ENCODE measurements at places on chromosomes 3 and 15.

- peak; percentile 18 for DNase-seq
These were observed 105.9 kb upstream of the HERC1 start for GRCh38 chr15:63939531-63940130.

DNA sequence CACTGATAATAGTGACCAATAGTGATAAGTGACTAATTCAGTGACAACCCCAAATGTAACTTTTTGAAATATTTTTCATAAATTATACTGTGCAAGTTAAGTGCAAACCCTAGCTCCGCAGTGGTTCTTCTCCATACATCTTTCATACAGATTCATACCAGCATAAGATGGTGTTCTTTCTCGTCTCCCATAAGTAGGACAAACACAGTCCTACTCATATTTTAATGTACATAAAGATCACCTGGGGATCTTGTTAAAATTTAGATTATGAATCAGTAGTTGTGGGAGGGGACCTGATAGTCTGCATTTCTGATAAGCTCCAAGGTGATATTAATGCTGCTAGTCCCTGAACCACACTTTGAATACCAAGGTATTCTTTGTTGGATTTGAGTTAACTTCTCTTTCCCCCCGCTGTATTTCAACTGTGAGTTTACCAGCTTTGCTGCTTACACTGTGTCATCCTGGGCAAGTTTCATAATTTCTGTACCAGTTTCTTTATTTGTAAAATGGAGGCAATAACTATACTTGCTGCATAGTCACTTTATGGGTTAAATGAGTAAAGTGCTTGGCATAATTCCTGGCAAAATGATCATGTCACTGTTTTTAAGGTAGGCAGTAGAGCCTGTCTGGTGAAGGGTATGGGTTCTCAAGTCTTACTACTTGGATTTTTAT is 34.7 kb upstream of the C3orf38 start:
- no peak for DNase-seq

GRCh38 chr3:101950510-101950909 is 101.2 kb downstream of the NFKBIZ start:
- DNase-seq = no peak

DNA sequence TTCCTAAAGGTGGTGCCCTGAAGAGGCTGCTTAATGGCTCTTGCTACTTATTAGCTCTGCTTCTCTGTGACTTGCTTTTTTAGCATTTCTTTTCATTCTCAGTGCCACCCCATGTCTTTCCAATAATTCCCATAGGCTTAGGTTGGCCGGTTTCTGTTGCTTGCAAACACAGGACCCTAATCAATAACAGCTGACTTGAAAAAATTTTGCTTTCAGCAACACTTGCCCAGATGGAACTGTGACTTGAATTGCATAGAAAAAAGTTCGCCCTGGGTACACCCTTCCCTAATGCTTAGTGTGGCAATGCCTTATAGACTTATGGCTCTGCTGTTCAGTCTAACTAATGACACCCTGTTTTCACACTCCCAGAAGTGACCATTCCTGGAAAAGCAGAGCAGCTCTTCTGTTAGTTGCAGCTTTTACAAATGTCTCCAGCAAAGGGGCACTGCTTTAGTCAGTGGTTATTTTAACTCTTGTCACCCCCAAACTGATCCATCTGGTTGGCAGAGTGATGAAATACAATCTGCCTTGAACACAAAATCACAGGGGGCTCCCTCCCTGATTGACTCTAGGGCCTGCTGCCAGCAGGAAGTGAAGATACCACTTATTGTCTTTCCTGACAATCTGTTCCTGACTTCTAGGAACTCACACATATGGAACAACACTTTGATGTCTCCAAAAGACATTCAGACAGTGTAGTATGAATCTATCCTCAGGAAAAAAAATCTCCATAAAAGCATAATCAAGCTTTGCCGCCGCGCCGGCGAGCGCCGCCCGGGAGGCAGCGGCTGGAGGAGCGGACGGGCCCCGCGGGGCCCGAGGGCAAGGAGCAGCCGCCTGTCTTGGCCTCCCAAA is 9.7 kb upstream of the SLMAP start:
- DNase-seq = no peak

DNA sequence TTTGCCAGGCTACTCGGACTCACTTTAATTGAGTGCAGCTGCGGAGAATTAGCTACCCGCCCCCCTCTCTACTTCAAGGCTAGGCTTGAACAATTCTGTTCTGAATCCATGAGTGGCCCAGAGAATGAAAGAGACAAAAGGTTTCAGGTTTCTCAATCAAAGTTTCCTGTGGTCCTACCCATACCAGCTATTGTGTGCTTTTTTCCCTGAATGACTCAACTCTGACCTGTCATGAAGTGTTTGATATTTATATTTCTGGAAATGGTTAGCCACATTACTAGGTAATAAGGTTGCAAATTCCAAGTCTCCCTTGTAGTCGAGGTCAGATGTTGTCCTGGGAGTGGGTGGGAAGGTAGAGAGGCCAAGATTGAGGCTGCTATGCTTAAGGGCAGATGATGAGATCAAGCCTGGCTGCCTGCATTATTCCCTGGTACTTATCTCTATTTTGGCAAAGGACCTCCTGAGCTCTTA is 392.7 kb upstream of the TBL1XR1 start:
- DNase-seq = no peak

DNA sequence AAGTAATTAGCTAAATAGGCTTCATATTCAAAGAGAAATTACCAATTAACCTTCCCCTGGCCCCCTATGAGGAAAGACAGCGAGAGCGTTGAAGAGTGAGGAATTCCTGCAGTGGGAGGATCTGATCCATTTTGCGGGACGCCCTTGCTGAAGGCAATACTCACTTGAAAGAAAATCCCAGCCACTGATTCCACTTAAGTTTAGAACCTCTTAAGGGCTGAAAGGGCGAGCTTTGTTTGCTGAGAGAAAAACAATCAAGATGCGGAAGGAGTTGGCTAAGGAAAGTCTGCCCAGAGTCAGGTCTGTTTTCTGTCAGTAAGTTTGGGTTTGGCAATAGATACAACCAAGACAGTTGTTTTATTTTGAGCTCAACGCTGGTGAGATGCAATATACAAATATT is 102.8 kb upstream of the GBE1 start:
- no peak for DNase-seq

- no peak for DNase-seq
These were observed 1.4 kb upstream of the FES start for GRCh38 chr15:90882781-90883525.

DNA sequence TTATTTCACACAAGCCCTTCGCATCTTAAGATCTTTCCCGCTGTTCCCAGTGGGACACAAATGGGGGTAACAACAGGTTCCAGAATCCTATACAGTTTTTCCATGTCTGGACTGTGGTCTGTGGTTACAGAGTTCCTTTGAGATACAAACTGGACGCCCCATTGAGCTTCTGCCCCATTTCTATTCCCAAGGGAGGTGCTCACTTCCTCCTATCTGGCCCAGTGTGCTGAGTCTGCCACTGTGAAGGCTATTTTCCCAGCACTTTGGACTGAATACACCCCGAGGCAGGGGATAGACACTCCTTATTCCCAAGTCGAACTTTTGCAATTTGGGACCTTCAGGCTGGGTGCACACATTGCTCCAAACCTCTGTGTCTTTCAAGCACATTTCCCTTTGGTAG is 44.0 kb downstream of the MESD start:
- DNase-seq = no peak

DNA sequence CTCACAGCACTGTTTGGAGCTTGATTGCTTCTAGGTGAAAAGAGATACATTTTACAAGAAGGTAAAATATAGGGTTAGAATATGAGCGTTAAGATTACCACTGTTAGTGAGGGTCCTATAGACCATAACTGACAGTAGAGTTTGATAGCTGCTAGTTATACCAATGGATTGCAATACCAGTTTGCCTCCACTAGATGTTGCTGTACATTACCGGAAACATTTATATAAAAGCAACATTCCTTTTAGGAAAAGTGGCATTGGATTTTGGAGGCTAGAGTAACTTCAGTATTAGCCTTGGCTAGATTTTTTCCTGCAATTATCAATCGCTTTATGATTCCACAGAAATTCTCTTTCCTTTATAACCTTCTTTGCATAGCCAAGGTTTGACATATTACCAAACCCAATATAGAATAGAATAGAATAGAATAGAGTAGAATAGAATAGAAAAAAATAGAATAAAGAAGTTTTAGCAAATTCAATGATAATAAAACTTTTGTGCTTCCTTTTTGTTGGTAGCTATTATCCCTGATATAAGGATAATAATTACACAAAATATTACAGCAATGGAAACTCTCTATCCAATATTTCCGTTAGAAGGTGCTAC is 1093.6 kb upstream of the ALCAM start:
- no peak for DNase-seq

DNA sequence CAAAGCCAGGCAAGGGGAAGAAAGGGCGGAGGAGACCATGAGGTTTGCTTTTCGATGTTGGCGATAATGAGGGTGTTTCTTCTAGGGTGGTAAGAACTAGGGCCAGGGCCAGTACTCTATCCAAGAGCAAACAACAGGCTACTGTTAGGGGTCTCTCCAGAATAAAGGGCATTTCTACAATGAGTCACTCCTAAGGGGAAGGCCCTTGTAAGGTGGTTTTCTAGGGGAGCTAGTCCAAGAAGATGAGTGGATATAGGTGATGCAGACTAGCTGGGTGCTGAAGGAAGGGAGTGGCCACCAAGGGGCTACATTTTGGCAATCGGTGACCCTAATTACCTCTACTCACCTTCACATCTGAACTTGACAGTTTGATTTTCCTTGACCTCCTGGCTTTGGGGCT is 148.5 kb upstream of the HACD2 start:
- DNase-seq = no peak
